Natural killer cell (primary cell): ENCODE measurements at places on chromosomes 2 and 18. TPM values are rescaled to one million over a fixed set of nuclear protein-coding genes. Genes with fewer than 3 reads are reported as not detected.

- no peak for DNase-seq
These were observed 251.7 kb downstream of the TSN start for GRCh38 chr2:122007126-122007525.

- DNase-seq = no peak
These were observed 10.9 kb upstream of the PIEZO2 start for GRCh38 chr18:11160313-11160712.

DNA sequence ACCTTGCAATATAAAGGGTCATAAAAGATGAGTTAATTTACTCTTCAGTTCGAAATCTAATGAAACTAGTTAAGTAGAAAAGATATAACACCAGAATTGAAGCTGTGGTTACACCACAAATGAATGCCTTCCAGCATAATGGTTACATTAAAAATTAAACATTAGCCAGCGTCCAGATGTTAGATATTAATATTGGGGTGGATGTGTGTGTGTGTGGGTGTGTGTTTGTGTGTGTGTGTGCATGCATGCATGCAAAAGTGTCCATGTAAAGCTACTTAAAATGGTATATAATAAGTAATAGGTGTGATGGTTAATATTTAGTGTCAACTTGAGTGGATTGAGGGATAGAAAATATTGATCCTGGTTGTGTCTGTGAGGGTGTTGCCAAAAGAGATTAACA lies 170.4 kb upstream of the FN1 start:
- DNase-seq = no peak

- DNase-seq = no peak
These were observed 181.5 kb upstream of the ZFP36L2 start for GRCh38 chr2:43407935-43408334.

DNA sequence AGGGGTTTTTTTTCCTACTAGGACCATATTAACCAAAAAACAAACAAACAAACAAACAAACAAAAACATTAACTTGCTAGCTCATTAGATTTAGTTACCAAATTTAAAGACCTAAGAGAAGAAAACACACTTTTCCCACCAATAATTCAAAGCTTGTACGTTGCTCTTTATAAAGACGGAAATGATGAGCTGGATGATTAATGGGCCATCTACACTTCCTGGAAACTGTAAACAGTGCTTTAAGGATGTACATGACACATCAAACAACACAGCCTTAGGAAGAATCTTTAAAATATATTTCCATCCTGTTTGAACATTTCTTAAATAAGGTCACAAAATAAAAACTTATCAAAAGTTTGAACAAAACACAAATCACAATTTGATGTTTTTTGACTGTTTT lies 982 bp downstream of the BMP10 start:
- DNase-seq = no peak

DNA sequence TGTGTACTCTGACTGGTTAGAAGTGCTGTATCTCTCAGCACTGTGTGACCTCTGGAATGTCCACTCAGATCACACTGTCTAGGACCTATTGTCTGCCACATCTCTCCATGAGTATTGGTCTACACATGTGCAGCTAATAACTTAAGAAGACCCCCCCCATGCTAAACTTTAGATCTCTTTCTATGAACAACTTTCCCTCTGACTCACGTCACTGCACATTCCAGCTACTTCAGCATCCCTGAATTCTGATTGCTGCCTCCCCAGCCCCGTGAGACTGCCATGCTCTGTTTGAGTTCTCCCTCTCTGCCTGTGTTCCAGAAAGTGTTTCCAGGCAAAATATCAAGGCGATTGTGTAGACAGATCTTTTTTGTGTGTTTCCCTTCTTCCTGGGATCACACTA lies 41.8 kb downstream of the RAPGEF4 start:
- DNase-seq = no peak

GRCh38 chr2:70894765-70895164 lies 40.9 kb upstream of the ATP6V1B1 start:
- no peak for DNase-seq

DNA sequence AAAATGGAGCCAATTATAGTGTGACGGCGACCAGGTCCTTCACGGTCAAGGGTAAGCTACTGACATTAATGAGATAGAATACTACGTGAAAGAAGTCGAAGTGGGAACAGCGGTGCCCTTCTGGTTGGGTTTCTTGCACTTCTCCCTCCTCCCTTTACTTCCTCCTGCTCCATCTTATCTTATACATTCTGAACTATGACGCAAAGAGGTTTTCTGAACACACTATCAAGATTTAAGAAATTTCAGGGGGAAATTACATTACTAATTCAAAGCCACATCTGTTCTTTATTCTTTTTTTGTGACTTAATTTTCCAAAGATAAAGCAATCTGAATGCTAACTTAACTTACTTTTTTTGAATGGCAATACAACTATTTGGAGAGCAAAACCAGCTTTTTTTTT lies 14.8 kb upstream of the IL18R1 start:
- DNase-seq = no peak

TRAF3IP1 gene
- total RNA-seq = 9.7 TPM

CTDSP1 gene
- total RNA-seq = 273 TPM
